Ovary (tissue), 10 donors: ENCODE measurements at places on chromosomes 1 and 21.

DNA sequence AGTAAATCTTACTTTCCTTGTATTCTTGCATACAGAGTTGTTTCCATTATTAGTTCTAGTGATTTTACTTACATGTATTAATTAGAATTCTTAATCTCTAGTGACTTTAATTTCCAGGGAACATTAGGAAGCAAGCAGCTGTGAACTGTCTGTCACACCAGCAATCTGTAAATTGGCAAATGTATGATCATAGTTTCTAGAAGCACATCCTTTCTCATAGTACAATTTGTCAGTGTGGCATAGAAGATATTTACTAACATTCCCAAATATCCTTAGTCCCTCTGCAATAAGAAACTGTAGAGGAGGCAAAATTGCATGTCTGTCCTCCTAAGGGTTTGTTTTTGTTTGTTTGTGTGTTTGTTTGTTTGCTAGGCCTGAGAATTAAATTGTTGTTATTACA is 17.0 kb upstream of the FMO1 start:
- DNase-seq, result no peak

DNA sequence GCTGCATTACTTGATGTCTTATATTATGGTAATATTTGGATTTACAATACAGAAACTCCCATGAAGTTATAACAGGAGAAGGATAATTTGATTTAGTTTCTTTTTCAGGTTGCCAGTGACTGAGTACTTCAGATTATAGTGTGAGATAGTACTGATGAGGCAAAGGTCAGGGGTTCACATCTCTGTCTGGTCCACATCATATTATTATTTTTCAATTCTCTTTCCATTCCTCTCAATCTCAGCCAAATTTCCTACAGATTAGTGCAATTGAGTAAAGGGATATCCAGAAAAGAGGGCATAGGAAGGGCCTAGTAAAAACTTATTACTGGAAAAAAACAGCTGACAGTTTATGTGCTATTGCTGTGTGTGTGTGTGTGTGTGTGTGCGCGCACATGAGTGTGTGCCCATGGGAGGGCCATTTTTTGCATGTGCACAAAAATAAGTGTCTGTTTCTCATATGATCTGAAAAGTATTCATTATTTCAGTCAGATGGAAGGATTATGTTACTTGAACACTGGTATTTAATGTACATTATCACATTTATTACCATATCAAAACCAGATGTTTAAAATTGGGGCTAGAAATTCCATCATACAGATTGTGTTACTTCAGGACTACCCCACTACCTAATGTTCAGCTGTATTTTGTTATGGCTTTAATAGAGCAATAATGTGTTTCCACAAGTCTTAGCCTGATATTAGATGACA is 78.3 kb upstream of the KCNK2 start:
- no peak for DNase-seq

DNA sequence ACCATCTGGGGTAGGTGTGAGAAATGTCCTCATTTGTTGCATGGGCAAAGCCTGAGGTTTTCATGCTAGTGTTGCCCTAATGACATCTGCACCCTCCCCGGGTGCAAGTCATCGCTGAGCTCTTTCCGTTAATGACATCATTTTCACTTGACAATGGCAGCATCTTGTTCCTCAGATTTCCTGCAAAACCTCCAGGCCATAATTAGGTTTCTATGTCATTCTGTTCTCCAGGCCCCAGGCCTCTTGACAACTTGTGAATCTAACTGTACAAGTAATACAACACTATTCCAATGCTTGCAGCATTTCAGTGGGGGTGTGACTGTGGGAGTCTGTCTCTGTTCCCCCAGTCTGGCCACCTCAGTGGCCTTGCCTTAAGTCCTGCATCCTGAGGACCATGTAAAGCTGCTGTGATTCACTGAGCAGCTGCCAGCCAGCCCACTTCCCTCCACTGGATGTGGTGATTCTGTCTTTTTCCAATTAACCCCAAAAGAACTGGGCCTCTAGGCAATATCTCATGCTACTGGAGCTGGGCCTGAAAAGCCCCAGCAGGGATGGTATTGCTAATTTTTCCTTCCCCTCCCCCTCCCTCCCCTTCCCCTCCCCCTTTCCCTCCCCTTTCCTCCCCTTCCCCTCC is 22.8 kb downstream of the RAB7B start:
- DNase-seq, result no peak

DNA sequence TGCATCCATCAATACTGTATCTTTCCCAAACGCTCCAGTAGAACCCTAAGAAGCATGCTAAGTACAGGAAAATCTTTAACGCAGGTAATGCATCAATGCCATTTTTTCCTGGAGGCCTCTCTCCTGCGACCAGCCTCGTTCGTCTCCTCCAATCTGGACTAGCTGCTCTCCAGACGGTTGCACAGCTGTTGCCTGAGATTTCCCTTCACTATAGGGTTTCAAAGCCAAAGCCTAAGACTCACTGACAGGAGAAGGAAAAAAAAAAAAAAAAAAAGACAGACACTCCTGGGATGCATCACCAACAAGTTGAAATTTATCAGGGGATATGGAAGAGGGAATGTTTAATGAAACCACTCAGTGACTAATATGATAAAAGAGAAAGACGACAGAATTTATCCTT is 93.0 kb downstream of the APP start:
- DNase-seq, result no peak

GRCh38 chr21:20353351-20353750 is 644.9 kb upstream of the NCAM2 start:
- DNase-seq, result no peak

- DNase-seq, result no peak
Observed at GRCh38 chr1:39525366-39526165, 34.1 kb downstream of the BMP8A start.

DNA sequence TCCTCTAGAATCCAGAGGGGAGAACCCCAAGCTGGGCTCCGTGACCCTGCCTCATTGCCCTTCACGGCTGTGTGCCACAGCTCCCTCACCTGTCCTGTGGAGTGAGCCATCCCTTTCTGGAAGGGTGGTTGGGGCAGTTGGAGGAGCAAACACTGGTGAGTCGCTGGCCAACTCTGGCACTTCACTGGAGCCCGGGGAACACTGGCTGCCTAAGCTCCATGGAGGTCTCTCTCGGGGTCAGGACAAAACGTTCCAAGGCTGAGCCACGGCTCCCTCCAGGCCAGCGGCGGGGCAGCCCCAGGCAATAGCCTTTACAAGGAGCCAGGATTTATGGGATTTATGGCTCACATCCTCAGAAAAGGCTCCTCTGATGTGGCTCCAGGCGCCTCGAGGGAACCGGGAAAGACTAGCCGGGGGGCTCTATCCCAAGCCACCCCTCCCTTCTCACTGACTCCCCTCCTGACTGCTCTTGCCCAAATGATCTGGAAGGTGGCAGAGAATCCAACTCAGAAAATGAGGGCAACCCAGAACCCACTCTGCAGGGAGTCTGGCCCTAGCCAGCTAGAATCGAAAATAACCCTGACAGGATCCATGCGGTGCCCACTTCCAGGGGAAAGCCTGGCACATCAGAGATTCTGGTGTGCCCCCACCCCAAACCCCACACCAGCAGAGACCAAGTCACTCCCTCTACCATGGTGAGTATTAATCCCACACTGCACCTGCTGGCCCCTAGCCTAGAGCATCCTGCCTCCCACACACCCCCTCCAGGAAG is 75.2 kb downstream of the GLIS1 start:
- no peak for DNase-seq

DNA sequence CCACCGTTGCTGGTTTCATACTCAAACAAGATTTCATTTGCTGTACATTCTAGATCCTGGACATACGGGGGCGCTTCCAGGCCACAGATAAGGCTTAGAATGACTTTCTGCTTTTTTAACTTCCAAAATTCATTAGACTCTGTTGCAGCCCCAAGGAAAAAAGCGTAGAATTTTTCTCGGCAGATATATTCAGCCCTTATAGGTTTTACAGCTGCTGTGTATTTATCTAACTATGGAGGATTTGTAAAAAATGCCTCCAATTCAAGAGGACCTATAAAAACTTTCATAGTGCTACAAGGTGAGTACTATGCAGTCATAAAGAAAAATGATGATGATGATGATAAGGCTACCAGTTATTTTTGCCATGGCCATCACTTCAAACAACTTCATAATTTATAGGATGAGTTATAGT is 51.6 kb downstream of the SLC30A10 start:
- DNase-seq, result no peak

GRCh38 chr1:5967351-5968160 is 24.7 kb downstream of the NPHP4 start:
- DNase-seq, result peak; percentile 76

DNA sequence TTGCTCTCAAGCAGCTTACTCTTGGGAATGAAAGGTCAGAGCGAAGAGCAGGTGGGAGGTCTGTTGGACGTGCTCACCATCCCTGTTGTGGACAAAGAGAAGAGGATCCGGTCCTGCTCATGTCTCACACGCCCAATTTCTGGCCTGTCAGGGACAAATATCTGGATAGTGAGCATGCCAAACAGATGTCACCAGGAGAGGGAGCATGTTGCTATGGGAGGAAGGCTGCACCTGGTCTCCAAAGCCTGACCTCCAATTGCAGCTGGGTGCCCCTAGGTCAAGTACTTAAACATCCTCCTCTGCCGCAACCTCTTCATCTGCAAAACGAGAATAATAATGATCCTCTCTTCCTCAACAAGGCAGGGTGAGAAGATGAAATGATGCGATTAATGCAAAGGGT is 53.4 kb downstream of the DMRTA2 start:
- no peak for DNase-seq

GRCh38 chr1:118563981-118564951 is 379.2 kb upstream of the SPAG17 start:
- DNase-seq, result no peak

- DNase-seq, result no peak
Observed at GRCh38 chr1:80961464-80962190, 839.1 kb upstream of the ADGRL2 start.

GRCh38 chr1:236341298-236341697 is 52.8 kb upstream of the EDARADD start:
- no peak for DNase-seq

DNA sequence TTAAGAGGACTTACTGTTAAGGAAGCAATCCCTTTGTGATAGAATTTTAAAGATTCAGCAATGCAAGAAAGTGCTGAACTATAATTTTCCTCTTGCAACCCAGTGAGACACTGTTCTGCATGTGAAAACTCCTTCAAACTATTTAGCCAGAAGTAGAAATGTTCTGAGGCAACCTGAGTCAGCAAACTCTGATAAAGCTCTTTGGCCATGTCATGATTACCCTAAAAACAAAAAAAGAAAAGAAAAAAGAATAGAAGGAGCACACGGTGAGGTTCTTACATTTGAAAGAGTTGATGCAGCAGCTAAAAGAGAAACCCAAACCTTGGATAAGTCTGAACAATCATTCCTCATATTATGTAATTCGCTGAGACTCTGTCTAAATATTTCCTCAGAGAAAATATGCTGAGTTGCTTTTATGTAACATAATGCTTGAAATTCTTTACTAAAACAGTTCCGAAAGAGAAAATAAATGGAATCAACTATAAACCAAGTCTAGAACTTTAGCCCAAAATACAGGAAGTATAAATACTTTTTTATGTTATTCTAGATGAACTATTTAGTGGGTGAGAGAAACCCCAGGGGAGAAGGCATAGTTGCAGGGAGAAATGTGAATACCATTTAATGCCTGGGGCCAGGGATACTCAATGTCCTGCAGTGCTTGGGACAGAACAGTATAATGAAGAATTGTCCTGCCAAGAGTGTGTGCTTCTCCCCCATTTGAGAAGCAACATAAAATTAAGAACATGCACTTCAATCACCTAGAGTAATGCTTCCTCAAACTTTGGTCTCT is 60.0 kb downstream of the INTS7 start:
- no peak for DNase-seq

DNA sequence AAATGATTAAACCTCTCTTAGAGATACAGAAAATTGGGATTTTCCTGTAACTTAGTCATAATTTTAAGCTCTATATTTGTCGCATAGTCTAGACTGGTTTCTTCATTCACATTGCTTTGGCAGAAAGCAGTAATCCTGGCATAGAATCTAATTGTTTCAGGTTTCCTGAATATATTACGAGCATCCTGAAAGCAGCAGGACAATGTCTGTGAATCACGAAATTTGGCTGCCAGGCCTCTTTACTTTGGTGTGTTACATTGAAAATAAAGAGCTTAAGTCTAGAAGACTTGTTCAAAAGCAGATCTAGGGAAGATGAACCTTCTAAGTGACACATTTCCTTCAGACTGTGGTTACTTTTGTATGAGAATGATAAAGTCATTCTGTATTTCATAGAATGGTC is 72.2 kb downstream of the TDRD5 start:
- no peak for DNase-seq

GRCh38 chr1:67601539-67601938 is 83.5 kb upstream of the GADD45A start:
- no peak for DNase-seq
